ENCODE measurements at places on chromosomes 16 and 17.

DNA sequence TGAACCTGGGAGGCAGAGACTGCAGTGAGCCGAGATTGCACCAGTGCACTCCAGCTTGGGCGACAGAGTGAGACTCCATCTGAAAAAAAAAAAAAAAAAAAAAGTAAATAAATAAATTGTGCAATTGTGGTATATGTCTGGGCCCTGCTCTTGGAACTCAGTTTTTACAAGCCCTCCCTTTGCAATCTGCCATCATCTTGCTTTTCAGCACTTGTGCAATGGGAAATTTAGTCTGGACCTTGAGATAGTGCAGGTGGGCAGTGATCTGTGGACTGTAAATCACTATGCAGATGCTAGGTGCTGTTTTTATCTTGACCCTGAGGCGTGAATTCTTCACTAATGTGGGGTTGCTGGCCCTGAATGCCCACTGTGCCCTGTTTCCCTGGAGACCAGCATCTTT is 6.5 kb upstream of the RAP1GAP2 start:
- no peak for DNase-seq

DNA sequence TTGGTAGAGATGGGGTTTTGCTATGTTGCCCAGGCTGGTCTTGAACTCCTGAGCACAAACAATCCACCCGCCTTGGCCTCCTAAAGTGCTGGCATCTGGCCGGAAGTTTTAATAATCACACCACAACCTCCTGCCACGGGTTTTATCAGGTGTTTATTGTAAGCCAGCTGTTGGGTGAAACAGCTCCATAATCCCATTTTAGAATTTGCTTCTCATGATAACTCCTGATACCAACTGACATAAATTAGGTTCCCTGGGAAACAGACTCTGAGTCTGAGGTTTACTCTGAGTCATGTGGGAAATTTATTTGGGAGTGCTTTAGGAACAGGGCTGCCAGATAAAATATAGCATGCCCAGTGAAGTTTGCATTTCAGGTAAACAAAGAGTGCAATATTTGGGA is 122.6 kb upstream of the MED13 start:
- no peak for DNase-seq

GRCh38 chr17:823501-823902 is 41.3 kb downstream of the MRM3 start:
- no peak for DNase-seq

GRCh38 chr16:2497695-2498484 is 15.9 kb upstream of the ATP6V0C start:
- no peak for DNase-seq

Data from neural progenitor cell (in vitro differentiated cells).